CD4-positive, alpha-beta T cell treated with Interleukin-2 at 100 ng/mL for 4 hours (primary cell): ENCODE measurements at places on chromosomes 12 and 14.

DNA sequence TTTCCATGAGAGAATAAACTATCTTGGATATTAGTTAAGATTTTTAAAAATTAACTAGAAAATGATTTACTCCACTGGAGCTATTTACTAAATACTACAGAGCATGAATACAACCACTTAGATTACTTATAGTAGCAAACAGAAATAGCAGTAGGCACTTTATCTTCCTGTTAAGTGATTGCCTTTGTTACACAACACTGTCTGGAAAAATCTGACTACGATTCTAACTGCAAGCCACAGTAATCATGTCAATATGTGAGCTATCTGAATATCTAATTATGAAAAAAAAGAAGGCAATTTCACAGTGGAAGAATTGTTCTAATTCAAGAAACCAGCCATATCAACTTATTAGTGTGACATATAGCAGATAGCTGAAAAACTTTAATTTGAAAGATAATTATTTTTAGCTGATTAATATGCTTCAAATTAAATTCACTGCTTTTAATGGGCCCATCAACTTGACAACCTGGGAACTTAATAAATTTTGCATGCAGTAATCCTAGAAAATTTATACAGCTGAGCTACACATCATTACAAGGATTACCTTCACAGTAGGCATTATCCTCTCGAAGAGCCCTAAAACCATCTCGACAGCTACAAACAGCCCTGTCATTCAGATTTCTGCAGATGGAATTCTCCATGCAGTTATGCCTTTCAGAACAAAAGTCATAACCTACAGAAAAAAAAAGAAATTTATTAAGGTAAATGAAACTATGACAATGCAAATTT is 172.8 kb downstream of the NELL2 start:
- DNase-seq: no peak

GRCh38 chr14:90644882-90645281 is 171.3 kb downstream of the TTC7B start:
- DNase-seq: no peak

DNA sequence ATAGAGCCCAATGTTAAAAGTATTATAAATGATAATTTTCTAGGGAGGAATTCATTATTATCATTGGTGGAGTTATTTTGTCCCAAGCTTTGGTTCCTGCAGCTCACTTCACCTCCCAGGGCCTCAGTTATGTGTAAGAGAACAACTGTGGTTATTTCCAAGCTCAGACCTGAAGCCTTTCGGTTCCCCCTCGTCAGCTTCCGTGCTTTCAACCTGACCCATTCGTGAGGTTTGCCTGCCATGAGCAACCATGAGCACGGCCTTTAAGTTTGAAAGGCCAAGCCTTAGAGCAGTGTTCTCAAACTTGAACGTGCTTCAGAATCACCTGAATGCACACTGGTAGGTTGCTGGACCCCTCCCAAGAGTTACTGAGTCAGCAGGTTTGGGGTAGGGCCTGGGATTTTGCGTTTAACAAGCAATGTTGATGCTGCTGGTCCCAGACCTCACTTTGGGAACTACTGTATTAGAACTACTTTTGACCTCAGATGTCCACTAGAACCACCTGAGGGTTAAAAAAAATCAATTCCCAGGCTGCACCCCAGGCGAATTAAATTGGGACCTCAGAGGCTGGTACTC is 133.0 kb upstream of the PRMT8 start:
- no peak for DNase-seq

- peak; percentile 43 for DNase-seq
Observed at GRCh38 chr12:6792522-6793201, 3.3 kb downstream of the CD4 start.

DNA sequence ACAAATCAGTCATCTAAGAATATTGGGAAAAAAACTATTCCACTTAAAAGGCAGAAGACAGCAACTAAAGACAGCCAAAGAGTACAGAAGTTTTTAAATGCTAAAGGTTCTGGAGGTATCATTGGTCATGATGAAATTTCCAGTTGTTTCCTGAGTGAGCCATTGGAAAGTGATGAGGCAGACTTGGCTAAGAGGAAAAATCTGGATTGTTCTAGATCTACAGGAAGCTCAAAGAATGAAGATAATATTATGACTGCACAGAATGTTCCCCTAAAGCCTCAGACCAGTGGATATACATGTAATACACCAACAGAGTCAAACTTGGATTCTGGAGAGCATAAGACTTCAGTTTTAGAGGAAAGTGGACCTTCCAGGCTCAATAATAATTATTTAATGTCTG is 22.8 kb downstream of the GALNT4 start:
- no peak for DNase-seq

DNA sequence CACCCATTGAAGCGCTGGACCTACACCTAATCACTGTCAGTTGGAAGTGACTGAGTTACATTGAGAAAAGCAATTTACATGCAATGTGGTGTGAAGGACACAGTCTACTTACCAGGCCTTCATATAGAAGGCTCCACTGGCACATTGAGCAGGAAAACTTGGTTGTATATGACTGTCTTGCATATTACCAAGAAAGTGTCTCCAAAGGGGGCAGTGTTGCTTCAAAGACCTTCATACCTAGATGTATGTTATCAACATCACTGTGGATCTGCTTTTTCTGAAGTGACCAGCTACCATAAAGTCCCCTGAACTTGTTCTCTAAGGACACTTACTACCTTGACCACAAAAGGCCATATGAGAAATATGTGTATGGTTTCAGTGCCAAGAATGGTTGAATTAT is 64.1 kb downstream of the NELL2 start:
- DNase-seq: peak; percentile 77

DNA sequence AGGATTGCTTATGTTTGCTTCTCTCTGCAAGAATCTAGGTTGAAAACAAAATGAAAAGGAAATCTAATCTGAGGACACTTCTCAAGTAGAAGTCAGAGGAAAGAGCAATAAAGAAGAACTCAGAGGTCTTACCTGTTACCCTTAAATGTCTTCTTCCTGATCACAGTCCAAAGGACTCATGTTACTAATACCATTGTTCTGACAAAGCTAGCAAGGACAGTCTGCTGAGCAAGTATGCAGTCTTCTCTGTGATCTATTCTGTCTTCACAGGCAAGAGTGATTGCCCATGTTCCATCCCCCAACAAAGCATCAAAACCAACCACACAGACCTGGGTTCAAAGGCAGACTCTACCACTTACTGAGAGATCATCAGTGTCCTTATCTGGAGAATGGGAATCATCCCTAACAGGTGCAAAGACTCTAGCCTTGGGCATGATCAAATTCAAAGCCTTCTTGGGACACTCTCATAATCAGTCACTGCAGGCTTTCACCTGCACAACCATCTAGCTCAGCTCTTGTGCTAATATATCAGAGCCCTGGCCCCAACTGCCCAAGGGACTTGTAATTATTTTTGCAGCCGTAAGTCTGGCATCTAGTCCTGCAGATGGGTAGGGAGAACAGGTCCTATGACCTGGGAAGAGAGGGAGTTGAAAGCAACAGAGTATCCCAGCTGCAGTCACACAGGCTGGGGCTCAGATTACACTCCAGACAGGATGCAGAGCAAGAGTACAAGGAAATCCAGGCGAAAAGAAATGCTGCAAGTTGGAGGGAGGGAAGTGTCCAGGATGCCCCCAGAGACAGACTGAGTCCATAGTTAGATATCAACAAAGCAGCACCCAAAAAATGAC is 97.9 kb upstream of the NUDT4 start:
- no peak for DNase-seq

- no peak for DNase-seq
Observed at GRCh38 chr14:58638231-58639197, 752 bp downstream of the DACT1 start.

- no peak for DNase-seq
Observed at GRCh38 chr12:132268674-132269073, 60.7 kb downstream of the GALNT9 start.

GRCh38 chr14:65927931-65928356 is 515.4 kb downstream of the FUT8 start:
- peak; percentile 95 for DNase-seq

- no peak for DNase-seq
Observed at GRCh38 chr12:77402716-77403115, 337.3 kb upstream of the E2F7 start.

GRCh38 chr14:101584055-101584859 is 23.0 kb downstream of the DIO3 start:
- DNase-seq: no peak

- peak; percentile 58 for DNase-seq
Observed at GRCh38 chr14:97994020-97994531, 1196.9 kb downstream of the VRK1 start.

GRCh38 chr12:4567073-4567881 is 5.3 kb downstream of the DYRK4 start:
- no peak for DNase-seq

DNA sequence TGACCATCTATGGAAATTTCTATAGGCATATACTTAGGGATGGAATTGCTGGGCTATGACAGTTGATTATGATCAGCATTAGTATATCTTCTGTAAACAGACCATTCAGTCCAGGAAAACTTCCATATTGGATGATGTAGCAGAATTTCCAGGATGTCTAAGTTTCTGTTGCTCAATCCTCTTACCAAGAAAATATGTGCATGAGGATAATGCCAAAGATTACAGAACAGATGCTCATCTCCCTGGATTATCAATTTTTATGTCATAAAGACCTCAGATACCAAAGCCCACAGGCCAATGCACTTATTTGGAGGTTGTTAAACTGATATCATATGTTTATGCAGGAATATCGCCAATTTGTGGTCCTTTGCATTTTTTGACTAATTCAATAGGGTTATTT is 354.4 kb upstream of the FLRT2 start:
- DNase-seq: no peak

GRCh38 chr14:65222440-65222858 is 120.1 kb upstream of the MAX start:
- DNase-seq: peak; percentile 64

- no peak for DNase-seq
Observed at GRCh38 chr14:64147126-64147790, 146.9 kb downstream of the ESR2 start.
